ENCODE measurements at places on chromosomes 4 and X.

GRCh38 chr4:152117054-152117453 lies 356.2 kb upstream of the GATB start:
- DNase-seq: no peak

- no peak for DNase-seq
Measured at GRCh38 chrX:63922221-63922620, 137.2 kb upstream of the ARHGEF9 start.

DNA sequence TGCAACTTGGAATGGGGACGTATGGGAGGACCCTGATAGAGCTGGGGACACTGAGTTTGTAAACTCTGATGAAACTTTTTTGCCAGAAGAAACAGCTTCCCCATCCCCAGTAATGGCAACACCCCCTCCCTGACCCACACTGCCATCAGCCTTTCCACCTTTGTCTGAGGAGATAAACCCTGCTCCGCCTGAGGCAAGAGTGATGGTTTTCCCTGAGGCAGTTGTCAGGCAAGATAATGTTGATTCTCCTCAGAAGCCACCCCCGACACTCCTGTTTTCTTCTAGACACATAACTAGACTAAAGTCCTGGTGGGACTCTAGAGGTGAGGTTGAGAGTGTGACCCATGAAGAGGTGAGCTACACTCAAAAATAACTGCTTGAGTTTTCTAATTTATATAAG lies 71.9 kb upstream of the STK26 start:
- DNase-seq: no peak

DNA sequence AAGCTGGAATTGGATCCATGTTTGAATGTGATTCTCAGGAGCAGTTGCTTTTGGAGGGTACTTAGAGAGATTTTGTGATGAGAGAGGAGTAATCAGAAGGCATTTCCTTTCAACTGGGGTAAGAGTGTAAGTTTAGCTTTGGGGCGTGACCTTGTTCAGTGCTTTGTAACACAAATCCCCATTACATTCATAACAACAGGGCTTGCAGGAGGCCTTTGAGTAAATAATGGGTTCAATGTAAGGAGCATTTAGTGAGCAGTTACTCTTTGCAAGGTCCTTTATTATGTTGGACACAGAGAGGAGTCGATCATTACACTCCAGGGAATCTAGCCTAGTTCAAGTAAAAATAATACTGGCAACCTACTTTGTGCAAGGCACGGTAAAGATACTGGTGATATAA lies 74.0 kb upstream of the AFF2 start:
- DNase-seq: no peak

- DNase-seq: no peak
Measured at GRCh38 chr4:123930996-123931395, 534.4 kb downstream of the SPRY1 start.

GRCh38 chrX:114906984-114907510 lies 110.4 kb downstream of the IL13RA2 start:
- DNase-seq: no peak

DNA sequence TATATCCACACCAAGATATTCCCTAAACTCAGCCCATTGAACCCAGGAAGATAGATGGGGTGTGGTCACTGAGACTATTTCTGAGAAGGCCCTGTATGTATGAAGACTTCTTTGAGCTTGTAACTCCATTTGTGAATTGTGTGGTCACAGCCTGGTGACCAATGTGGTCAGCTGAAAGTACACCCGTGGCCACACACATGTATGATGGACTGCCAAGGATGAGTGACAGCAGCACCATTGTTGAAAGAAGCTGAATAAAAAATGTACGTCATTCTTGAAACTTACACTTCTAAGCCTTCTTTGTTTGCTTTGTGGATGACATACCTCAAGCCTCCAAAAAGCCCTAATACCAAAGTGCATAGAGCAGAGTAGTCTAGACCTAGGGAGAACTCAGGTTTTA lies 581.4 kb downstream of the RAB28 start:
- DNase-seq: no peak

DNA sequence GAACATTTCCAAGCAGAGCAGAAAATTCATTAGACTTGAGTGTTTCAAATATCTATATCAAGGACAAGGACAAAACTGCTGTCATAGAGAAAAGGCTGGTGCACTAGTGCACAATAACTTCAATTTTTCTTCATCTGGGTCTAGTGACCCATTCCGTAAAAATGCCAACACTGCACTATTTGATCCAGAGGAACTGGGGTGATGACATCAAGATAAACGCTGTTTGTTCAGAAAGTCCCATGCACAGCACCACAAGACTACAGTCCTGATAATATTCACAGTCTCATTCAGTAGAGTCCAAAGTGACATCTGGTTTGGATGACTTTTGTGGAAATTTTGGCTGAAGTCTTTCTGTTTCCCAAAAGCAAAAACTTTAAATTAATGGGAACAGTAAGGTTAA lies 303.5 kb upstream of the GALNT7 start:
- DNase-seq: no peak

DNA sequence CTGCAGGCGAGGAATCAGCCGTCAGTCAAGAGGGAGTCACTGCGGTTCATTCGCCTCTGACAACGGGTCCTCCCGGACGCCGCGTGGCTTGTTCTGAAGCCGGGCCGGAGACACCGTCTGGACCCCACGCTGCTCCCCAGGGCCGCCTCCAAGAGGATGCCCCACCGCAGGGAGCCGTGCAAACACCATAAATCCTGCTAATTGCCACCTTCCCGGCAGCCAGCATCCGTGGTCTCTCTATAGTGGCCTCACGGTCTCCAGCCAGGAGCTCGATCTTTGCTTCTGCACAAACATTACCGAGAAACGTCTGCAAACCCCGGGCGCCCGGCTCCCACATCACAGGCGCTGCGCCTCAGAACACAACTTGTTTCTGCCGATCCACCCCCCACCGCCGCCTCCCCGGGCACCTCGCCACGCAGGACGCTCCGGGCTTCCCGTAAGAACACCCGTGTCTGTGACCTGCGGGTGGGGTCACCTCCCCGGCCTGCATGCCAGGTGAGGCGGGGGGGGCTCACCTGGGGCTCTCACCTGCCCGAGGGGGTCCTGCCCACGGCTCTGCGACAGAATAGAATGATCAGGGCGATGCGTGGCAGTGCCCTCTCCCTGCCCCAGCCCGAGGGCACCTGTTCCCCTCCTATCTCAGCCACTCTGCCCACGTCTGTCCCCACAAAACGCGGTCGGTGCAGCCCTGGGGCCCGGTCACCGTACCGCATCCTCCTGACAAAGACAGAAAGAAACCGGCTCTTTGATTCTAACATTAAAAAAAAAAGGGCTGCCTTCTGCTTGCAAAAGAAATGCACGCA lies 32.4 kb upstream of the PPP2R3B start:
- DNase-seq: no peak

DNA sequence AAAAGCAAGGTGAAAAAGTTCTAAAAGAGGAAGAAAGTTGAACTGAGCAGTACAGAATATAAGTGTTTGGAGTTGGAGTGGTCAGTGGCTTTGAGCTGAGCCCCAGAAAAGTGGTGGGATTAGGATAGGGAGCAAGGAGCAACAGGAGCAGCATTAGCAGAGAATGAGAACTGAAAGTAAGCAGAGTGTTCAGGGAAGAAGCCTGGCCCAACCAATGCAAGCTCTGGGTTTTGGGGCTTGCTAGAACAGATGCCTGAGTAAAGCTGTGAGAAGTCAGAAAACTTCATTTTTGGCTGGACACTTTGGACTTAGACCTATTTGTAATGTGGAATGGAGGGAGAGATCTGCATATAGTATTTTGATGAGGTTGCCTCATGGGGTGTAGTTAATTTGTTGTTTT lies 17.8 kb downstream of the JADE1 start:
- no peak for DNase-seq

GRCh38 chrX:40152173-40152711 lies 54.5 kb upstream of the BCOR start:
- no peak for DNase-seq

DNA sequence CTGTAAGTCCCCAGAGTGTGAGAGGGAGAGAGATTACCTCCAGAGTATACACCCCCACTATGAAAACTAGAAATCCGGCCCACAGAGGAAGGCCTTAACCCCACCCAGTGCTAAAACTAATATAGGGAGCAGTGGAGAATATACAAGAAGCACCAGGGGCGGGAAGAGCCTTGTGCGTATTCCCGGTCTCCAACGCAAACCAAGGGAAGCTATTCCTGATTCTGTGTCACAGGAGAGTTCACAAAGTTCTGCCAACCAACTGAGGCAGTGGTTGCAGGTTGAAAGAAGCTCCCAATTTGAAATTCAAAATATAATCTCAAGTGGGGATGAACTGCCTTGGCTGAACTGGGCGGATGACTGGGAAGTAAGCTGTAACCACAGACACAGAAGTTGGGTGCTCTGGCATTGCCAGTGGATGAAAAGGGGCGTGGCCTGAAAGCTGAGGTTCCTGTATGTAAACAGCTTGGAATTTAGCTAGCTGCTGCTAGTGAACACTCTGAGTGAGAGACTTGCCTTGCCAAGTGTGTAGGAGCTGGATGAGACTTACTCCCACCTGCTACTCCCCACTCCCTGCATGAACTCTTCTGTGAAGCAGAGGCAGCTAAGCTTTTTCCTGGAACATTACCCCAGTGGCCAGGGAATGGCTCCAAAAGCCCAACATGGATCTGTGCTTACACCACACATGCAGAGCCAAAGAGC lies 32.7 kb downstream of the ELF2 start:
- DNase-seq: peak; percentile 49

DNA sequence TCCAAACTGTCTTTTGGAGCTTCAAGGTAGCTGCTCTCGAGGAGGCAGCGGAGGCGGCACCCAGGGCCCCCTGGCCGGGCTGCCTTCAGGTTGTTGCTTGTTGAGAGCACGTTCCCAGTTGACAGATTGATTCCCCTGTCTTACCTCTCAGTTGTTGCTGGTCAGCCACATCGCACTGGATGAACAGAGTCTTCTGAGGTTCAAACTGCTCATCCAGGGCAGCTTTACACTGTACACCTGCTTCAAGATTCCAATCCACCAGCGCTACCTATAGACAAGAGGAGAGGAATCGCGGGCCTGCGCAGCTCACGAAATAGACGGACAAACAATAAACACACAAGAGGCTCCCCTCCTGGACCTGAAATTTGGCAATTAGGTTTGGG lies 497 bp downstream of the HPGD start:
- no peak for DNase-seq

DNA sequence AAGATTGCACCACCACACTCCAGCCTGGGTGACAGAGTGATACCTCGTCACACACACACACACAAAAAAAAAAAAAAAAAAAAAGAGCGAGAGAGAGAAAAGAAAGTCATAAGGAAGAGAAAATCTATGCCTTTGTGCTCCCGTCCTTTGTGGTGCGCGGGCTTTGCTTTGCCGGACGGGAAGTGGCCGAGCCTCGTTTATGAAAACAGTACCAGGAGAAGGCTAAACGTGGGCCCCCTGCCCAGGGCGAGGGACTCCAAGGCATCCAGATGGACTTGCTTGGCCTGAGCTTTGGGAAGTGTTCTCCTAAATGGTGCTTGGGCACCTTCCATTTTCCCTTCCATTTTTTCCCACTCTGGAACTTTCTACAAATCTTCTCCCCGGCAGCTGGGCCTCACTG lies 109.3 kb upstream of the LRPAP1 start:
- no peak for DNase-seq

DNA sequence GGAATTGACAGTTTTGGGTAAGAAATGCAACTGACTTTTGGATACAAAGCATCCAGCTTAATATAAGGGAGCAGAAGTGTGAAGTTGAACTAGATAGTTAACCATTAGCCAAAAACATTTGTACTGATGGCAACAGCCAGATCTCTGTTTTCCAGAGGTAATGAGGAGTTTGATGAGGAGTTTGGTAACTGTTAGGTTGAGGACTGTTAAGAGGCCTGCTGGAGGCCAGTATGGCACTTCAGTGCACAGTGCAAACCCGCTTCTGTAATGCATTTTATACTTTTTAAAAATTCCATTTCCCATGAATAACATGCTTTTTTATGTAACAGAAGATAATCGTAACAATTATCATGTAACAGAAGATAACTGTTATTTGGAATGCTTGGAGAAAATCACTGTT lies 30.0 kb downstream of the CDKL5 start:
- no peak for DNase-seq

DNA sequence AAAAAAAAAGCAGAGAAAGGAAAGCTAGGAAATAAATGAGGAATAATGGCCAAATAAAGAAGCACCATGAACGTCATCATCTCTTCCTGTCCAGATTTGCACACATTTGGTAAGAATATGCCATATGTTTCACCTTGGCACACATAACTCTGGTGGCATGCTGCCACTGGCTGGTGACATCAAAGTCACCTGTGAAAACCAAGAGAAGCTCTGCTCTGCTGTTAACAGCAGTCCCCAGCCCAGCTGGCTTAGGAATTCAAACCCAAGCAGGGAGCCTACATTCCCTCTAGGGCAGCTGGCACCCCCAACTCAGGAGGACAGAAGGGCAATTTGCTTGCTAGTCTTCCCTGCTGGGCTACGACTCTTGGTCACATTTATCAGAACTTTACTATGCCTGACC lies 77.6 kb downstream of the RASL11B start:
- no peak for DNase-seq

DNA sequence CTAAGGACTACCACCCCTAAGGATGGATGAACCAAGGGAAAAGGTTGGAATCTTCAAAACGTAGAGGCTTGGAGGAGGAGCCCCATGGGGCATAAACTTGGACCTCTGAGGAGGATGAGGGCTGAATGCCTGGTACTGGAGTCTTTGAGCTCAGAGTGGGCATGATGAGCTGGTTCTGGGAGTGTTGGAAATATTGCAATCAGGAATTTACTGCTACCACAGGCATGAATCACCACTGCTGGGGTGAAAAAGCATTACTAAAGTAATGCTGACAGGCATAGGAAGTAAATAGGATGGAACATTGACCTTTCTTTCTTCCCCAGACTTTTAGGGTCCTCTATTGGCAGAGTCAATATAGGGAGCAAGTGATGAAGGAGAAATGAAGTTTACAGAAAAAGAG lies 105.8 kb upstream of the RPS6KA3 start:
- peak; percentile 19 for DNase-seq

All from kidney epithelial cell (primary cell).